ENCODE measurements at places on chromosomes 7 and 10.

DNA sequence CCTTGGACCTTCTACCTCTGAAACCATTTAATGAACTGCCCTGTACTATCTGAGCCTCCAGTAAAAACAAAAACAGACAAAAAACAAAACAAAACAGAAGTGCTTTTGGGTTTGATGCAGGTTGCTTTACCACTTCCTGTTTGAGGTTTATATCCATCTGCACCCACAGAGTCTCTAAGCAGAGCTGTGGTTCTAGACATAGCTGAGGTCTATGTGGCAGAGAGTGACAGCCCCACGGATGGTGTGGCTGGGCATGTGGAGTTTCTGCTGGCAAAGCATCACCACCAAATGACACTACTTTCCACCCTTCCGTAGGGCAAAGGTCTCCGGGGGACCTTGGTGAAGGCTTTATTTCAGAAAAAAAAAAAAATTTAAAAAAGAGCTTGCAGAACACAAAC is 754.2 kb downstream of the GRID1 start:
- DNase-seq: no peak

DNA sequence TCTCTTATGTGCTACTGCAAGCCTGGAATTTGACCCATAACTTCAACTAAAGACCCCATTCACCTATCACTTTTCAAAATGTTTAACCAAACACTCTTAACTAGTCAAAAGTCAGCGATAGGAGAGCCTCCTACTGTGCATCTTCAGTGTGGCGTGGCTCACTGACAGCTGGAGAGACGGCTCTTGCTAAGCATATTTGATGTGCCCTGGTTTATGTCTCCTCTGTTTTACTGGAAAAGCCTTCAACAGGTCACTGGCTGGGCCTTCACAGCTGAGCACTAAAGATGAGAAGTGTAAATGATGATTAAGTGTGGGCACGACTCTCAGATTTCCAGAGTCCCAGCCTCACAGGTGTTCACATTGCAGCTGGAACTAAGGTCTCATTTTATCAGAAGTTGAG is 472.1 kb downstream of the SEMA3D start:
- no peak for DNase-seq

- no peak for DNase-seq
Measured at GRCh38 chr7:98236355-98237185, 15.5 kb downstream of the TECPR1 start.

- peak; percentile 94 for DNase-seq
Measured at GRCh38 chr10:99976886-99977665, 32.7 kb downstream of the DNMBP start.

- no peak for DNase-seq
Measured at GRCh38 chr10:107159871-107160270, 4.6 kb downstream of the SORCS1 start.

DNA sequence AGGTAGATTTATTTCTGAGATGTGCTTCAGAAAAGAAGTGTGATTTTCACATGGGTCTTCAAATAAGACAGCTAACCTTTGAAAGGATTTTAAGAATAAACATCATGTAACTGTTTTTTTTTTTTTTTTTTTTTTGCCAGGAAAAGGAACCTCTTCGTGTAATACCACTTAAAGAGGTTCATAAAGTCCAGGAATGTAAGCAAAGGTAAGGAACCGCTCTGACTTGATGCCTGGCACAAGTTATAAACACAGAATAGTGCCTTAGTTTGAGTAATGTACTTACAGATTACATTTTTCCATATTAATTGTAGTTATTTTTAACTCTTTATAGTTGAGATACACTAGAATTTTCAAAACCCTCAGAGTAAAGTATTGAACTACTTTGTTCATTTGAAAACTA is 30.4 kb upstream of the ARMS2 start:
- no peak for DNase-seq
